ENCODE measurements at places on chromosomes 3 and 15.

GRCh38 chr3:113211330-113212149 is at the start of gene BOC:
TSS of gene BOC (plus strand) at chr3:113211557. CDS start at chr3:113249803, 38,246 bp downstream.
- DNase-seq, result no peak

DNA sequence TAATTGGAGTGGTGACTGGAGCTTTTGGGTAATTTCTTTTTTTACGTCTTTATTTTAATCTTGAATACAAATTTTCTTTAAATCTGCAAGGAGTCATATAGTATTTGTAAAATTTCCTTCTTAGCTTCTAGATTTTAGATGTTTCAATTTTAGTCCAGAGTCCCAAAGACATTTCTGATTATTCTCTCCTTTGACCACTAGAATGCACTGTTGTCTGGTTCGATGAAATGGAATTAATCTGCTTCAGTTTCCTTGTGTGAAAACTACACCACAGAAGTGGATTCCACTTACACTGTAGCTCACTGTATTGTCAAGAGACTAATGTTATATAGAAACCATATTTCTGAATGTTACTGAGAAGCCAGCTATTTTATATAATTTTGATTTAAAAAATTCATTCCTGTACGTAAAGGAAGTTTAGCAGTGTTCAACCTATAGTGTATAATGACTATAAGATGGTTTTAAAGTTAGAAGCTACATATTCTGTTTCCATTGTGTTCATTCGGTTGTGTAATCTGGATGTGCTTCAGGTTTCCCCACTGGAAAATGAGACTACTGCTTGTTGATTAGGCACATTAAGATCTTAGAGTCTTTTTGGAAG is 6.1 kb downstream of the GRAMD1C start:
- DNase-seq, result no peak

GRCh38 chr3:152474585-152474984 is 205.9 kb downstream of the MBNL1 start:
- no peak for DNase-seq

DNA sequence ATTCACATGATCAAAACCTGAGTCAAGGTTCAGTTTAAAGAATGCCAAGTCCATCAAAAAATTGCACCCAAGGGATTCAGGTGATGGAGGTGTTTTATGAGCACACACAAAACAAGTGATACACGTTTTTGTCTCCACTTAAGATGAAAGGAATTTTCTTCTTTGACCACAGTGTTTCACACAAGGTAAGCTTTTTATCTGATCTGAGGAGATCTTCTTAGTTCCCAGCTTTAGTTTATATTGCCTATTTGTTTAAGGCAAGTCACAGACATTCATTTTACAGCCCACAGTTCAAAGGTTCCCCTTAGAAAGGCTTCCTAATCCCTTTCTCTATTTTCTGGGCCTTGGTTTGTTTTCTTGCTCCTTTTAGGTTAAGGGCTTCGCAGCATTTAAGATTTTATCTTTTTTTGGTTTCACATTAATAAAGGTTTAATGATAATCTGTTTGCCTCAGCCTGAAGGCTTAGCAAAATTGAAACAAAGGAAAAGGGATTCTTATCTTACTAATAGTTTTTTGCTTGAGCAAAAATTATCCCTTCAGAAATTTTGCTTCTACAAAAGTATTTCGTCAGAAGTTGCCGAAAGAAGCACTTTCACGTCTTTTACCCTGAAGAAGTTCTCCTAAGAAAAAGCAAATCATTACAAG is 420.5 kb upstream of the NAALADL2 start:
- no peak for DNase-seq

GRCh38 chr15:101310161-101310480 is 15.1 kb upstream of the SNRPA1 start:
- no peak for DNase-seq

GRCh38 chr15:77064539-77065308 is 6.2 kb downstream of the TSPAN3 start:
- DNase-seq, result no peak

DNA sequence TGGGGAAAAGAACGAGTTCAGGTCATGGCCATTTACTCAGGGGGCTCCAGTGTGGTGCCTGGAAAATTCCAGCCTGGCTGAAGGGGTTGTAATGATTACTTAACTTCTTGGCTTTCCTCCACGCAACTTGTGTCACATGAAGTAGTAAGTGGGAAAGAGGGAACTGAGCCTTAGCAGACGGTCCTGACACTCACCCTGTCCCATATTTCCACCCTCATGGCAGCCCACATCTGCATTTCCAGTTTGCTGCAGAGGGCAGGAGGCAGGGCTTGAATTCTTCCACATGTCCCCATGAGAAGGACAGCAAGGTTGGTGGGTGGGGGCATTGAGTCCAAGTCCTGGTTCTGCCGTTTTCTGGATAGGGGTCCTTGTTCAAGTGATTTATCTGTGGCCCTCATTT is 7.8 kb upstream of the CAMP start:
- DNase-seq, result no peak

DNA sequence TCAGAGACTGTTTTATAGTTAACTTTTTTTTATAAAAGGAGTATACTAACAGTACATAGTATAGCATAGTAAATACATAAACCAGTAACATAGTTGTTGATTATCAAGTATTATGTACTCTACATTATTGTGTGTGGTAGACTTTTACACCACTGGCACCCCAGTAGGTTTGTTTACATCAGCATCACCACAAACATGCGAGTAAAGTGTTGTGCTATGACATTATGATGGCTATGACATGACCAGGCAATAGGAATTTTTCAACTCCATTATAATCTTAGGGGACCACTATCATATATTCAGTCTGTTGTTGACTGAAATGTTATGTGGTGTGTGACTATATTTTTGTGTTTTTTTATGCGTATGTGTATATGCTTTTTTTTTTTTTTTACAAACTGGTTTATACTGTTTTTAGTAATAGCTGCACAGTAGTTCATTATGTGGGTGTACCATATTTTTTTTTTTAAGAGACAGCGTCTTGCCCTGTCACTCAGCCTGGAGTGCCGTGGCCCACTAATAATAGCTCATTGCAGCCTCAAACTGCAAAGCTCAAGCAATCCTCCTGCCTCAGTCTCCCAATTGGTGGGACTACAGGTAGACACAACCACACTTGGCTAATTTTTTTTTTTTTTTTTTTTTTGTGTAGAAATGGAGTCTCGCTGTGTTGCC is 1.9 kb downstream of the CAPN7 start:
- no peak for DNase-seq

GRCh38 chr3:13316603-13317002 is 103.5 kb downstream of the NUP210 start:
- no peak for DNase-seq

- DNase-seq, result no peak
Measured at GRCh38 chr3:53114412-53115074, 15.7 kb downstream of the RFT1 start.

GRCh38 chr15:39878406-39878785 is 41.7 kb downstream of the GPR176 start:
- DNase-seq, result no peak

DNA sequence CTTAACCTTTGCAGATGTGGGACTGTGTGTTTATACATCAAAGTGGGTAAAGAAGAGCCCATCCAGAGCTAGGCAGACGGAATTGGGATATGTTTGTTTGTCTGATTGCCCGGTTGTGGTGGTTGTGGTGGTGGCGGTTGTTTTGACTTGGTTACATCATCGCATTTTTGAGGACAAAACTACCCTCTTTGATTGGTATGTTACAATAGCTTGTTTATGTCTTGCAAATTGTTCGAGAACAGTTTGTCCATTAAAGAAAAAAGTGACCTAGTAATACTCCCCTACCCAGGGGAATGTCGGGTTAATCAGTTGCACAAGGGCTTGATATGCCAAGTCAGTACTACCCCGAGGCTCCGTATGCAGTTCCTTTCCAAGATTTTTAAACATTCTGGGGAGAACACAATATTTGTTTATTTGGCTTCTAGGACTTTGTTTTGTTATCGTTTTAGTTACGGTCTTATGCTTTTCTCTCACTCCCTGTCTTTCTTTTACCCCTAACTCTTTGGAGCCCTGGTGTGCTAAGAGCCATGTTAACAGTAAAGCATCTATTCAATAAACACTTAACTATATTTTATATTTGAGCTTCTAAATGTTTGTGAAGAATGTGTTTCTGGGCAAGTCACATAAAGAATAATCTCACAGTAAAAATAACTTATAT is 315.4 kb downstream of the LPP start:
- DNase-seq, result no peak

- DNase-seq, result no peak
Measured at GRCh38 chr15:52031556-52031955, 12.5 kb downstream of the MAPK6 start.

GRCh38 chr3:53975382-53975781 is 83.7 kb upstream of the SELENOK start:
- no peak for DNase-seq

DNA sequence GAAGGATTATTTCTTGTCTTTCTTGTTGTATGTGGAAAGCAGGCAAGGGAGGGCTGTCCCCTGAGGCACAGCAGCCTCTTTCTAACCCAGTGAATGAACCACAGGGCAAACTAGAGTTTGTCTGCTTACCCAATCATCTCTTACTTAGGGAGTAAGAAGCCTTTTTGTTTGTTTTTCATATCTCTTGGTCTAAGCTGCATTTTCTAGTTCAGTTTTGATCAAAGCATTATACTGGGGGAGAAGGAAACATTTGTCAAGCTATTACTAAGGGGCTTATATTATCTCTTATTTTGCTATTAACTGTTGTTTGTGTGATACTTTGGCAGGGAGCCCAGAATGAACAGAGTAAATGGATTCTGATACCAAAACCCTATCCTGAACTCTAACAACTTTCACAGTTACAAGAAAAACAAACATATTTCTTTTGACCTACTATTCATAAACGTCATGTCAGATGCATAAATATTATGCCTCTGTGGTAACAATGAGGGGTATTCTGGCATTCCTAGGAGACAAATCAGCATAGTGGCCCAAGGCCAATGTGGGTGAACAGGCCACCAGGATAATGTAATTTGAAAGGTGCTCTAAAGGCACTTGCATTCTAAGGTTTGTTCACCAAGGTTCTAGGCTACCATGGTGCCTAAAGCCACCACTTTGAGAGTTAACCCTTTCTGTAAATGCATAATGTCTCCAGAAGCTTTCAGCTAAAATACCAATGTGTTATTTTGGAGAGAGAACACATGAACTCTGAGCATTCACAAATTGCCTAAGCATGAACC is 271.6 kb upstream of the ZPLD1 start:
- no peak for DNase-seq

GRCh38 chr3:8438507-8439079 is 63.0 kb upstream of the LMCD1 start:
- DNase-seq, result no peak

GRCh38 chr3:43043071-43043766 is 62.7 kb downstream of the POMGNT2 start:
- DNase-seq, result no peak

DNA sequence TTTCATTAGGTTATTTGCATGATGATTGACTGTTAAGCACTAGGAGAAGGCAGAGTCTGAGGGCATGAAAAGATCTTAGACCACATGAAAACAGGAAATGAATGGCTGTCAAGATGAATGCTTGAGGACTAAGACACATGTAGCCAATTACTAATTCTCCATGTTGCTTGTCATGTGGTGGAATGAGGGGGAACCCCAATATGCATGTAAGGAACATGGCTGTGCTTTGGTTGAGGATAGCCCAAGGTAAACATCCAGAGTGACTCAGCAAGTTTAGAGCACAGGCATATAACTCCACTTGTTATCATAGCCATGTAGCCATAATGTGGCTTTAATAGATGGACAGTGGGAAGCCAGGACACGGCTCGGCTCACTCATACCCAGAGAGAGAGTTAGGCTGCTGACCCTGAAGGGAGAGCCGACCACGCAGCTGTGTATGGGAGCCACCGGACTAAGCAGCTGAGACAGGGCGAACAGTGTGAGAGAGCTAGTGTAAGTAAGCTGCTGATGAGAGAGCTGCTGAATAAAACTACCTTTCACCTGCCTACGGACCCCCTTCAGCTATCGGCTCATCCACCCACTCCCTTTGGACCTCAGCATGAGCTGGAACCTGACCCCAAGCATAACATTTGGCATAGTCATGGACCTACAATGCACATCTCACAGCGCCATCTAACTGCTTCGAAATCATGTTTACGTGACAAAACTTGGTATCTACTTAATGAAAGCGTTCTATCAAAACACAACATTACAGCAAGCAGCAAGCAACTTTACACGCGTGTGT is 37.6 kb downstream of the ANO10 start:
- DNase-seq, result no peak

DNA sequence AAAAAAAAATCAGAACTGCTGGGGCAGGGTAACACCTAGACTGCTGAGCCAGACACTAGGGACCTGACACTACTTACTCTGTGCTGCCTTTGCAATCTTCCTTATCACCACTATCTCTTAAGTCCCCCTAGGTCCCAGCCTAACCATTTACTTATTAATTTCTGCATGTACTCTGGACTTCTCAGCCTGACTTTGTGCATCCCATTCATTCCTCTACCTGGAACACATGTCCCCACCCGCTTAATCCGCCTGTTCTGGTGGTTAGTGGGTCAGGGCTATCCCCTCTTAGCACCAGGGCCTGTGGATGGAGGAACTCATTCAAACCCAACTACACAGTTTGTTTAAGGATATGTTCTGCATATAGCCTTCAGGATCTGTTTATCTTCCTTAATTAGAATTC is 5.0 kb upstream of the CACNA1D start:
- no peak for DNase-seq

DNA sequence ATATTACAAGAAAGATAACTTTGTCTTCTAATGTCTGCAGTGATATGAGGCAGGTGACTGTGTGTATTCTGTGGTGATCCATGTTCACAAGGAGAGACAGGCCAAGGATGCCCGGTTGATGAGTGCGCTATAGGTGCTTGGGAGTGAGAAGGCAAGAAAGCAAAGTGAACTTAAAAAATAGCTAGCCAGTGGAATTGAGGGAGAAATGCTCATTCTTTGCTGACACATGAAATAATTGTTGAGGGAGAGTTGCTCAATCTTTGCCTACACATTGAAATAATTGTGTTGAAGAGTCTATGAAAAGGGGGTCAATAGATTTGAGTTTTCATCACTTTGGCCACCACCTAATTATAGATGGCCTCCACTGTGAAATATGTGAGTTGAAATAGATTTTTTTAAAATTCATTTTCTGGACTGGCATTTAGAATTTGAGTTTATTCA is 156.3 kb downstream of the LPP start:
- DNase-seq, result no peak

- DNase-seq, result no peak
Measured at GRCh38 chr15:85099195-85099803, 117.6 kb downstream of the PDE8A start.

- no peak for DNase-seq
Measured at GRCh38 chr3:102339671-102340070, 95.1 kb upstream of the ZPLD1 start.

- DNase-seq, result no peak
Measured at GRCh38 chr3:182808041-182808770, 14.9 kb downstream of the ATP11B start.

DNA sequence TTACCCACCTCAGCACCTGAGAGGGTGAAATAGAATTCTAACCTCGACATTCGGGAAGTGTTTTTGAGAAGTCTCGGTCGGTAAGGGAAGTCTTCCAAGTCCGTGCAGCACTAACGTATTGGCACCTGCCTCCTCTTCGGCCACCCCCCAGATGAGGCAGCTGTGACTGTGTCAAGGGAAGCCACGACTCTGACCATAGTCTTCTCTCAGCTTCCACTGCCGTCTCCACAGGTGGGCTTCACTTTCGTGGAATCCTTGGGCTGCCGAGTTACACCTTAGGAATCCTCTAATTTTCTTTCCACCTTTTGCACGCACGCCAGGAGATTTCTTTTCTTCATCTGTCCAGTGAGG is 775 bp downstream of the CCNDBP1 start:
- no peak for DNase-seq
